Mucosa of gallbladder (tissue), 1 donor: ENCODE measurements at places on chromosomes 5 and 9. TPM values are rescaled to one million over a fixed set of nuclear protein-coding genes. Genes with fewer than 3 reads are reported as not detected.

DNA sequence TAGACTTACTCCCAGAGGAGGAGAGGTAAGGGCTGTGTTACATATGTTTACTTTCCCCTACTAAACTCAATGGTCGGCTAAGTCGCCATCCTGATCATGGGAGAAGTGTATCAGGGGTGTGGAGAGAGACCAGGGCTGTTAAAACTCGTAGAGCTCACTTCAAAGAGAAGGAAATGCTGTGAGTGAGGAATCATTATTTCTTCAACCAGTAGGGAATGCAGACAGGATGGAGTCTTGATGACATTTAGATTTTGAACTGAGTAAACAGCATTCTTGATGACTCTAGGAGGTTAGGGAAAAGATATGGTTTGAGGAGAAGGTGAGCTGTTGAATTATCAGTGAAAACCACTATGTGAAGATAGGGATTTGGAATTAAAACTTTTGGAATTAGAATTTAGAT lies 17.3 kb downstream of the RECK start:
- DNase-seq = no peak

DNA sequence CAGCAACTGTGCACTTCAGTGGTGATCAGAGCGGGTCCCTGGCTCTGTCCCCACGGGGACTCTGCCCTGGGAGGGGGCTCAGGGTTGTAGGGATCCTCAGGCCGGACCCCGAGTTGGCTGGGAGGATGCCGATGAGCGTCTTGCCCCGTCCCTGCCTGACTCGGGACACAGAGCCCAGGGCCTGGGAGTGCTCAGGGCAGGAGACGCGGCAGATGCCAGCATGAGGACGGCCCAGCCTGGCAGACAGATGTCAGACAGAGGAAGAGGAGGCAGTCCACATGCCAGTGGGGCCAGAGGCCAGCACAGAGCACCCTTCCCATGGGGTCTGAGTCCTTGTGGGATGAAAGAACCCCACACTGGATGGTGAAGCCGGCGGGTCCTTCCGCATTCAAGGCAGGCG lies 11.3 kb downstream of the LCN12 start:
- DNase-seq = no peak

GRCh38 chr9:131105952-131106351 lies 9.6 kb downstream of the AIF1L start:
- DNase-seq = no peak

Gene KIAA1958
- 11.3 TPM for total RNA-seq

Gene ENHO
- total RNA-seq = 1.7 TPM

Gene GABRA6
- total RNA-seq = not detected
